Lower lobe of right lung (tissue), 2 donors: ENCODE measurements at places on chromosomes 3 and 15. TPM values are rescaled to one million over a fixed set of nuclear protein-coding genes. Genes with fewer than 3 reads are reported as not detected.

Gene CAND2
- 6.4 TPM for total RNA-seq

Gene KCNMB3
- 2.9 TPM for total RNA-seq

Gene STRIT1
- not detected for total RNA-seq

Gene CISH
- 48.8 TPM for total RNA-seq
